ENCODE measurements at places on chromosomes 7 and 10. TPM values are rescaled to one million over a fixed set of nuclear protein-coding genes. Genes with fewer than 3 reads are reported as not detected.

CCDC136 gene
- 14.2 TPM for total RNA-seq

INA gene
- 0.37 TPM for total RNA-seq

DNAH11 gene
- 0.40 TPM for total RNA-seq

EN2 gene
- total RNA-seq = 2.2 TPM

PRKCQ gene
- total RNA-seq = not detected

FZD8 gene
- 1.7 TPM for total RNA-seq

POT1 gene
- 55.0 TPM for total RNA-seq

DGKI gene
- total RNA-seq = 3.1 TPM

NANOS1 gene
- 5.7 TPM for total RNA-seq

SAP25 gene
- 0.21 TPM for total RNA-seq

SLC26A4 gene
- 16.7 TPM for total RNA-seq

SUN3 gene
- 0.45 TPM for total RNA-seq

VSTM2A gene
- not detected for total RNA-seq

SLK gene
- total RNA-seq = 31.6 TPM

LRRC17 gene
- total RNA-seq = not detected

OR6B1 gene
- total RNA-seq = not detected

ATXN7L1 gene
- total RNA-seq = 16.3 TPM
